ENCODE measurements at places on chromosomes 7 and 10.

GRCh38 chr7:87918740-87919139 is 15.3 kb upstream of the ADAM22 start:
- DNase-seq = no peak

- DNase-seq = no peak
These were observed 118.5 kb downstream of the RAB18 start for GRCh38 chr10:27622596-27622995.

GRCh38 chr7:28815369-28815927 is 142.7 kb downstream of the TRIL start:
- no peak for DNase-seq

- no peak for DNase-seq
These were observed 65.8 kb downstream of the ENTPD1 start for GRCh38 chr10:95821720-95822119.

DNA sequence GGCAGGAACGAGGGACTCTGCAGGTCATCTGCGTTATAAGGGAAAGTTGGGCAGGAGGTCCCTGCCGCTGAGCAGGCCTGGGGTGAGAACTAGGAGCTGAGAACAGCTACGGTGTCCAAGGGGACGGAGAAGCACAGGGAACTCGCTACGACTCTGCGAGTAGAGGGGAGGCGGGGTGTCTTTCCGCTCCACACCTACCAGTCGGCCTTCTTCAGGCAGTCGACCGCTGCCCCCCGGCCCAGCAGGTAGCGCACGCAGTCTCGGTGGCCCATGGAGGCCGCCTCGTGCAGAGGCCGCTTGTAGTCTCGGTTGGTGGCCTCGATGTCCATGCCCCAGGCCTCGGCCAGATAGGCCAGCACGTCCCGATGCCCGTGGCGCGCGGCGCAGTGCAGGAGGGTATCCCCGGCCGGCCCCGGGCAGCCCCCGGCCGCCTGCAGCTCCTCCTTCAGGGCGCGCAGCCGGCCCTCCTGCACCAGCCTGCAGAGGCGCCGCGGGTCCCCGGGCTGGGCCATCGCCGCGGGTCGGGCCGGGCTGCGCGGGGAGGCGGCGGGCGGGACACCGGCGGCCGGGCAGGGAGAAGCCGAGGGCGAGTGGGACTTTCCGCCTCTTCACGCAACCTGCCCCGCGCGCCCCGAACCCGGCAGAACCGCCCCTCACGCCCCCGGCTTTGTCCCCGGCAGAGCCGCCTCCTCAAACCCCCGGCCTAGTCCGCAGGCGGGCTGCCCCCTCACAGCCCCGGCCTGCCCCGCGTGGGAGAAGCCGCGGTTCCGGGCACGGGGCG is 660 bp downstream of the ANKRD16 start:
- peak; percentile 70 for DNase-seq

- DNase-seq = no peak
These were observed 45.4 kb upstream of the GRB10 start for GRCh38 chr7:50828116-50828515.

DNA sequence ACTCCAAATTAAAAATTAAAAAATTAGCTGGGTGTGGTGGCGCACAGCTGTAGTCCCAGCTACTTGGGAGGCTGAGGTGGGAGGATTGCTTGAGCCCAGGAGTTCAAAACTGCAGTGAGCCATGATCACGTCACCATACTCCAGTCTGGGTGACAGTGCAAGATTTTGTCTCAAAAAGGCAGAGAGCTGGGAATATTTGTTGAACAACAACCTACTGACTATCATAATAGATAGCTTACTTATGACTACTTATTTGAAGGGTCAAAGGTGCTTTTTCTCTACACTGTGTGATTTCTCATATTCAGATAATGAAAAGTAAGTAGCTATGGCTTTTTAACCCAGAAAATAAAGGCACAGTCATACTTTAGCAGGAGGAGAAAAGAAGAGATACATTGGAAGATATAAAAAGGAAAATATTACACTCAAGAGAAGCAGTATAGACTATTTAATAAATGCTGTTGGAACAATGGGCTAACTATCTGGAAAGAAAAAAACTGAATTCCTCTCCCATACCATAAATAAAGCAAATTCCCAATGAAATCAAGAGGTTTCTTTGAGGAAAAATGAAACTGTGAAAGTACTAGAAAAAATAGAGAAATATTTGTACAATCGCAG is 6.7 kb downstream of the GSDME start:
- DNase-seq = no peak

- DNase-seq = no peak
These were observed 3.5 kb downstream of the DMTF1 start for GRCh38 chr7:87155788-87156187.

- DNase-seq = no peak
These were observed 182.4 kb downstream of the ARHGAP21 start for GRCh38 chr10:24541239-24541753.

- DNase-seq = no peak
These were observed 50.6 kb upstream of the TES start for GRCh38 chr7:116159711-116160110.

DNA sequence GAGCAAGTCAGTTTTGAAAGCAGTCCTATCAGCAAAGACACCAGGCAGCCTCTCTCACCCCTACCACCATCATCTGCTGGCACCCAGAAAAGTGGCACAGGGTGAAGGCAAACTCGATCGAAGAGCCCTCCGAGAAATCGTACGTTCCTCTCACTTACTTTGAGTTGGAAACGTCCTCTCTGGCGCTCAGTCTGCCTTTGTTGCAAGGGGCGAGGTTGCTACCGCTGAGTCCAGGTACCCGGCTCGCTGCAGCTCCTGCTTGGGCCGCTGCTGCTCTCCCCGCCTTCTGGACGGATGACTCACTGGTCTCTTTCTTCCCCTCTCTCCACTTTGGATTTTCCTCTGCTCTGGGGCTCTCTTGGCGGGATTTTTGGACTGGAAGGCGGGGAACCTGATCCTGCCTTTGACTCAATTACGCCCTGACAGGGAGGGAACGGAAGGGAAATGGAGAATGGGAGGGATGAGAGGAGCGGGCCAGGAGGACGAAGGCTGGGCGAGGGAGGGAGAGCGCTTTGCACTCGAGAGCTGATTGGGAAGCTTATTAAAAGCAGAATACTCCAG is at the start of gene PTN:
Gene PTN, minus strand, starts transcription at position 453 of the 561 bp plus-strand sequence. CDS start 88,760 bp downstream, outside the sequence.
- DNase-seq = peak; percentile 80

DNA sequence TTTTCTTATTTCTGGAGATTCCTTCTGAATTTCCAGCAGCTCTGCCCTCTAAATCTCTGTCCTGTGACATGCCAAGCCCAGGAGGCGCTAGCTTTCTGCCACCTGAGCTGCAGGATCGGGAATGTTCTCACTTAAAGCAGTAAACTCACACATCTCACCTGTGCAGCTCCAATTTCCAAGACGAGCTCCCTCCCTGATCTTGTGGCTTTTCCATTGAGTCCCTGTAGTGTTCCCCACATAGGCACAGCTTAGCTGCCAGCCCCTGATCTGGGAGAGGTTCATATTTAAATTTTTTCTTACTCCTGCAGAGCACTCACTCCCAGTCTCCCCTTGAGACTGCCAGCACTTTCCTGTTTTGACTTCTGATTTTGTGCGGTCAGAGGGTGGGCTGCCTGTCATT is 479.3 kb downstream of the GLRX3 start:
- DNase-seq = no peak

GRCh38 chr7:130047831-130048230 is 3.3 kb downstream of the ZC3HC1 start:
- DNase-seq = no peak

GRCh38 chr7:114156178-114156577 is 237.4 kb upstream of the PPP1R3A start:
- DNase-seq = no peak

GRCh38 chr7:121000081-121000983 is 11.8 kb downstream of the CPED1 start:
- no peak for DNase-seq

DNA sequence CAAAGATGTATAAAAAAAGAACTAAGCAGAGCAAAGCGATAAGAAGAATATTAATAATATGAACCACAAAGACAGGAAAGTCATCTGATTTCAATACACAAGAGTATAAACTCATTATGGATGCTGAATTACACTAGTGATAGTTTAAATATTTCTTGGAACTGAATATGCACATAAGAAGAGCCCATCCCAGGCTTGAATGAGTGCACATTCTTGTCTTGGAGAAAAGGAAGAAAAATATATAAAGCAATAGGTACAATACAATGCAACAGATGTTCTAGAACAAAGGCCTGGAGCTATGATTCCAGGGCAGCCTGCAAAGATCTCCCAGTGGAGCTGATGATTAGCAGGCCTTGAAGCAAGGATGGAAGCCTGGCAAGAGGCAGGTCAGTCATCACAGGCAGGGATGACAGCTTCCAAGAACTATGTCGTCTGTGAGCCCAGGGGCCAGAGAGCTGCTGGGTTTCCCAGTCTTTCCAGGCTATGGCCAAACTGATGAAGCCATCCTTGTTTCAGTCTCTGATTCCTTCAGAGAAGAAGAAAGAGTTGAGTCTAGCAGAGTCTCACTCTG is 277.6 kb downstream of the KCNMA1 start:
- no peak for DNase-seq

DNA sequence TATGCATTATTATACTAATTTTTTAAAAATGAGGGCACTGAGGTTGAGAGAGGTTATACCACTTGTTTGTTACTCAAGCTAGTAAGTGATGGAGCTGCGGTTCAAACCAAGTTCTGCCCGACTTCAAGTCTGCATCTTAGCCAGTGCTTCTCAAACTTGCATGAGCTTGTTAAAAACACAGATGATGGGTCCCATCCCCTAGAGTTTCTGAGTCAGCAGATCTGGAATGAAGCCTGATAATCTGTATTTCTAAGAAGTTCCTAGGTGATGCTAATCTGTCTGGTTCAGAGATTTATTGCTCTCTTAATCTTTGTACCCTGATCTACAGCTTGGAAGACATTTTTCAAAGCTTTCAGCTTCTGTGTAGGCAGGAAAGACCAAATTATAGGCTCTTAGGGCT is 67.7 kb upstream of the CC2D2B start:
- DNase-seq = no peak

GRCh38 chr7:129311429-129311828 is 86.6 kb downstream of the AHCYL2 start:
- no peak for DNase-seq

DNA sequence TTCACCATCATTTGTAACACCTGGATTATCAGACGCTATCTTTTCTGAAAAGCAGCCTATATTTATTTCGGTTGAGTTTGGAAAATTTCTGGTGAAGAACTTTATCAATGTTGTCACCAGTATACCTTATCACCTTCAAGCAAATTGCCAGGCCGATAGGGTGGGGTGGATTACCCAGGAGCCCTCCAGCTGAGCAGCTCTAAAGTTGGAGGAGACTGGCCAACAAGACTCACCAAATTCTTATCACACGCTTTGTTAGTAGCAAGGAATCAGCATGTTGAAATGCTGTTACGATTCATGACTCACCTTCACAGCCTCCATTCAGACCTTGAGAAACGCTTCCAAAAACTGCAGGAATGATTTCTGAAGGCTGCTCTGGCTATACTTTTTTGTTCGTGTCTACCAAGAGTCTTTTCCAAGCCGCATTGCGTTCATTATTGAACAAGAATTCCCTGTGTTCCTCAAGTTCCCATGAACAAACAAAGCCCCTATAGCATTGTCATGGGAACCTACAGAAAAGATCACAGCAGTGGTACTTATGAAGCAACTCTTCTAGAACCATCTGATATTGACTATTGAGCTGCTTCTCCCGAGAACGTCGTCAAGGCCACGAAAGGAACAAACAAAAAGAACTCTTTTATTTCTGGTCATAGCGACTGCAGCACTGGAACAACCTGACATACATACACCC is 291.4 kb downstream of the SFMBT2 start:
- DNase-seq = no peak

- no peak for DNase-seq
These were observed 424.8 kb upstream of the FZD8 start for GRCh38 chr10:36066850-36067249.

DNA sequence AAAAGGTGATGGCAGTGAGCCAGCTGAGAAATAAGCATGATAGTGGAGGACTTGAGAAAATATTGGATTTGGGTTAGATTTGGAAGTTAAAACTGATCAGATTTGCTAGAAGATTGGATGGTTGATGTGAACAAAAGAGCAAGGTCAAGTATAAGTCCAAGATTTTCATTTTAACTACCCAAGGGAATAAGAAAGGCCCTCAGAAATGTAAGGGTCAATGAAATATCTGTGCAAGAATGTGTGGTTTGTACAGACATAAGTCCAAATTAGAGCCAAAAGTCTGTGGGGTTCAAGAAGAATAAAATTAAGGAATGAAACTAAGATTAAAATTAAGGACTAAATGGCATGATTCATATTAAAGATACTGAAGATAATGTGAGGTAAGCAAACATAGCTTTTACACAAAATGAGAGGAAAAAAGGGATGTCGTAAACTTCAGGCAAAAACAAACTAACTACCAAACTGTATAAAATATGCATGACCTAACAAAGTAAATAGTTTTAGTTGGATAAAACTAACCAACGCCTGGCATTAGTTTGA is 78.4 kb upstream of the CACNA2D1 start:
- no peak for DNase-seq

- DNase-seq = no peak
These were observed 34.4 kb downstream of the PITRM1 start for GRCh38 chr10:3137958-3138726.

DNA sequence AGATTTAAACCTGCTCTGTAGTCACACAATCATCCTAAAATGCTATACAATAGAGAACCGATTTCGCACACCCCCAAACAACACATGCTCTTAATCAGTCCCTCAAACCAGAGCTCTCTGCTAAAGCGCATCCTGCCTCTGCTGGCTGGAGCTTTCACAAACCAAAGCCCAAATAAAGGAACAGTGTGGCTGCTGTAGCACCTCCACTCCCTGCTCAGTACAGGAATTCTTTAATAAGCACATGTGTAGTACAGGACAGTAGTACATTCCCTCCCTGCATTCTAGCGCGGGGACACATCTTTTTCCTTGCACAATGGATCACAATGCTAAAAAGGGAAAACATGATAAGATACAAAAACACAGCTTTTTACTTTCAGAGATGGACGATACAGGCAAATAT is 684.6 kb downstream of the MAGI2 start:
- DNase-seq = no peak

DNA sequence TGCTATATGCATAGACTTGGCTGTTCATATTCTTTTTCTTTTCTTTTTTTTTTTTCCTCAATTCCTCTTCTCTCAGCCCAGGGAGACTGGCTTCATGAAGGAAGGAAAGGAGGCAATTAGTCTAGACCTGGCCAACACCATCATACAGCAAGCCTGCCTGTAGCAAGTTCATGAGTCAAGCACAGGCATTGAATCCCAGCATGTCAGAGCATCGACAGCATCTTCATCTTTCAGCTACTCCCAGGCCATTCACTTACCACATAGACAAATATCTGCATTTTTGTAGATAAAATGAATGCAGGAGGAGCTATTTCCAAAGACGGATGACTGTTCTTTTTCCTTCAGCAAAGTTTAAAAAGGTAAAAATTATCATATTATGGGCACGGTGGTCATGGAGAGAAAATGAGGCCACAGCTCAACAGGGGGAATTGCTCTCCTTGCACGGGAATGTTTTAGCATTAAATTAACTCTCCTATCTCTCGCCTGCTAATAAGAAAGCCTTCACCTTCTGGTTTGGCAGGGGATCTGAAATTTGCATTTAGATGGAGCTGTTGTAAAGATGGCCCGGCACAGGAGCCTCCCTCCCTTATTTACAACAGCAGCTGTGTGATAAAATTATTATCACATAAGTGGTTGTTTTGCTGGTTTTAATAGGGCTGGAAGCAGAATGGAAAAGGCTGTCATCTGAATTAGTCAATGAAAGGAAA is 626.5 kb upstream of the AUTS2 start:
- DNase-seq = no peak

Data from left forelimb (tissue), 1 donor.